ENCODE measurements at places on chromosomes 6 and 20. TPM values are rescaled to one million over a fixed set of nuclear protein-coding genes. Genes with fewer than 3 reads are reported as not detected.

DNA sequence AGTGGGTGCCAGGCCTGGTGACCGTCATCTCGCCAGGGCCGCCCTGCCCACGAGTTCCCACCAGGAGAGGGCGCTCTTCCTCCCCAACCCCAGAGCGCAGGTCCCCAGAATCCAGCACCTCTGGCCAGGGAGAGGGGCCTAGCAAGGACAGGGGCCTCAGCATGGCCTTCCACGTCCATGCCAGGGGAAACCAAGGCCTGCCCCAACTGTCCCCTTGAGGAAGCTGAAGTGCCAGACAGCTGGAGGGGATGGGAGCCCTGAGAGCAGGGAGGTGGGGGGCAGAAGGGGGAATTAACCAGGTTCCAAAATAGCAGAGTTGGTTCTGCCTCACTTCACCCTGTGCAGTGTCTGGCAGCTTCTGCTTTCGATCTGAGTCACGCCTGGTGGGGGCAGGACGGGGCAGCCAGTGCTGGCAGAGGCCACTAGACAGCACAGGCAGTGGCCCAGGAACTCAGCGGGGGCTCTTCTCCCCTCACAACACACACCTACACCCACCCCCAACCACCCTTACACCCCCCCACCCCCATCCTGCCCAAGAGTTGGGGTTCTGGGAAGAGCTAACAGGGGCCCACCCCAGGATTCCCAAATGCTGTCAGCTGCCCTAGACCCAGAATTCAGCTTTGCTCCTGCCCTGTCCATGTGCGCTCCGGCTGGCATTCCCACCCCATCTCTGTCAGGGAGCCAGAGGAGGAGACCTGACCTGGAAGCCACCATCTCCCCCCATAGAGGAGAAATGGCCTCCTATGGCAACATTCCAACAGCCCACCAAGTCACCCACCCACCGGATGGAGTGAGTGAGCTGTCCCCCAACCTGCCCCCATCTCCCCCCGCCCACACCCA lies 29.2 kb downstream of the TFEB start:
- DNase-seq: peak; percentile 88

GRCh38 chr6:25623065-25623464 lies 28.9 kb upstream of the SCGN start:
- DNase-seq: no peak

DNA sequence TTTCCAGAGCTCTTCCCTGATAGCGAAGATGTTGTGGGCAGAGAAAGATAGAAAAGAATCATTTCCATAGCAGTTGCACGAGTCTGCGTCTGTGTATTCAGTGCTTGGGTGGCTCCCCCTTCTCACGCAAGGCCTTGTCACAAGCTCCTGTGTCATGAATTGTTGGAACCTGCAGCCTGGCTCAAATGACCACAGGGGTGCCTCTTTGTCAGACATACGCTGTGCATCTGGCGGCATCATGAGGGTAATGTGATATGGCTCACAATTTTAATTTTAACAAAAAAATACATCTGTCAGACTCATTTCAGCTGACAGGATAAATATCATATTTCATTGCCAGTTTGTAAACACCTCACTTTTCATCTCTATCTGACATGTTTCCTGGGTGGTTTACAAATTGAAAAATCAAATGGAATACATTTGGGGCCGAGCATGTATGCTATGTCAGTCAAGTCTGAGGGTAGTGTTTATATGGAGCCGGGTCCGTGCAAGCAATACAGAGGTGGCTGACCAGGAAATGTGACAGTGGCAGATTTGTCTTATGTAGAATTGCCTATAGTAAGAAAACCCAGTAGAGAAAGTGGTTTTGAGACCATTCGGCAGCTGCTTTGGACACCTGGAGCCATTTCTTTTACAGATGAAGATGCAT lies 90.9 kb downstream of the CAP2 start:
- DNase-seq: no peak

- no peak for DNase-seq
Measured at GRCh38 chr6:92460133-92460532, 959.2 kb downstream of the EPHA7 start.

- no peak for DNase-seq
Measured at GRCh38 chr6:15340775-15341174, 94.9 kb downstream of the JARID2 start.

- DNase-seq: no peak
Measured at GRCh38 chr6:11616200-11616611, 78.7 kb downstream of the TMEM170B start.

- no peak for DNase-seq
Measured at GRCh38 chr6:105078386-105078708, 101.5 kb downstream of the POPDC3 start.

ZBTB2 gene
- total RNA-seq: 13.0 TPM

RIPOR3 gene
- total RNA-seq: 6.8 TPM

TAGAP gene
- 12.9 TPM for total RNA-seq

REPS1 gene
- 35.4 TPM for total RNA-seq
